ENCODE measurements at places on chromosomes 16 and 17.

- no peak for DNase-seq
Measured at GRCh38 chr17:40529991-40530390, 28.6 kb upstream of the TNS4 start.

DNA sequence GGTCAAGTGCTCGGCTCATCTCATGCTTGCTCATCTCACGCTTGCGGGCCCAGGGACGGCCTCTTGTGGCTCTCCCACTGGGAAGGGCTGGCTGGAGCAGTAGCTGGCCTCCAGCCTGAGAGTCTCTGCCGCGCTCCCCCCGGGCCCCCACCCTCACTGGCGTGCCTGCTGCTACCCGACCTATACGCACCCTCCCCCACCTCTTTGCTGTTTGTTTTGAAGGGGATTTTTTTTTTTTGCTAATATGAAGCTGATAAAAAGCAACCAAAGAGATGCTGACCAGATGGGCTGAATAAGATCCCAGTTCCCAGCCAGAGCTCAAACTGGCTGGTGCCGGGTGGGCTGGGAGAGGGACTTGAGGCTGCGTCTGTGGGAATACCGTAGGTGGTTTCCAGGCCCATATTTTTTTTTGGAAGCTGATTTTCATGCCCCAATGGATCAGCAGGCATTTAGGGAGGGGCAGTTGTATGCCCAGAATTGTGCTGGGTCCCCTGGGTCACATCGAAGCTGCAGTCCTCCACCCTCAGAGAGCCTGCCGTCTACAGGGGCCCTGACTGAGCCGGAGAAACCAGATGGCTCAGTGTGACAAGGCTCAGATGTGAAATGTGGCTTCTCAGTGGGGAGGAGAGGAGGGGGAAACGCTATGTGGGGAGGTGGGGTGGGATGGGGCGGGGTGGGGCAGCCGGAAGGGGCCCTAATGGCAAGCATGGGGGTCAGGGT lies 115.0 kb downstream of the RAP1GAP2 start:
- DNase-seq = no peak

GRCh38 chr16:71540-72401 lies 660 bp downstream of the RHBDF1 start:
- no peak for DNase-seq

DNA sequence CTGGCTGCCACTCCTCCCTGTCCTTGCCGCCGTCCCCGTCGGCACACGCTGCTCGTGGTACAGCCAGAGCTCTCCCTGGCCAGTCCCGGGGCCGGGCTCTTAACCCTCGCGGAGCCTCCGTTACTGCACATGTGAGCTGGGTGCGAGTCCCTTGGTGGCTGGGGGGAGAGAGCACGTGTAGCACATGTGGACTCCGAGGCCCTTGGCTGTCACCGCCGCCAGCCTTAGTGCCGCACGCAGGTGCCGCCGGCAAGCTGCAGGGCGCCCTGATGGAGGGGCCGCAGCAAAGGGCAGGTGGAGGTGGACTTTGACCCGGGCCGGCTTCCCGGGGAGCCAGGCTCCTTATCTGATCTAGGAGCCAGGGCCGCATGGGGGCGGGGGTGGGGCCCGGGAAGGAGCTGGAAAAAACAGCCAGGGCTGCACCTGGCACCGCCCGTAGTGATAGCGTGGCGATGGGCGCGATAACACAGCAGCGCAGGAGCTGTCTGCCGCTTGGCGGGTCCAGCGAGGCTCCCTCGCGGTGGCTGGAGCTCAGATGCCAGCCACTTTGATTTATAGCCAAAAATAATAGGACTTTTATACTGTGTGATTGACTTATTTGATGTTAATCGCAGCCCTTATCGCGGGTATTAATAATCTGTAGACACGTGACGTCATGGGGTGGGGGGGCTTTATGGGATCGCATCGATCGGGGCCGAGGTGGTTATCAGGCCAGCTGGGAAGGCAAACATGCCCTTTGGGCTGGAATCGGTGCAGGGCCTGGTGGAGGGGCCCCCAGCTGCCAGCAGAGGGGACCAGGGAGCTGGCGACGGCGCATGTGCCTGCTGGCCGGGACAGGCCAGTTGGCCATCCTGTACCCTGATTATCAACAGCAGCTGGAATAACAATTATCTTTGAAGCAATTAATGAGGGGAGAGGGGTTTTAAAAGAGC lies 35.1 kb downstream of the ZFPM1 start:
- DNase-seq = no peak

DNA sequence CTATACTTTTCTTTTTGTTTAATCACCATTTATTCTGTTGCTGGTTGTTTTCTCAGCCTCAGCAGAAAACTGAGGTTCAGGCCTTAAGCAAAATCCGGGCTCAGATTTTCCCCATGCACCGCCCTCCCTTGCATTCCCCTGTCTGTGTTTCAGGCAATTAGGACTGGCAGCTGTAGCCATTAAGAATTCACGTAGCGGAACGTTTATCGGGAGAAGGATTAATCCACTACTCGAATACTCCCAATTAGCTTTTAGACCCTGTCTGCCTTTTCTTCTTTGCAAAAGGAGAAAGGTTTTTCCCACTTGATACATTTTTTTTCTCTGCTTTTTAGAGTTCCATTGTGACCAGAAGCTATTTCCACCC lies 173.1 kb downstream of the RPTOR start:
- no peak for DNase-seq

GRCh38 chr17:64343833-64344637 lies 46.6 kb downstream of the PECAM1 start:
- no peak for DNase-seq

All from stimulated activated CD8-positive, alpha-beta memory T cell treated with anti-CD3 and anti-CD28 coated beads, Interleukin-4, amount 100 ng/mL, for 1 hour (primary cell).